ENCODE measurements at places on chromosomes 6 and 20.

DNA sequence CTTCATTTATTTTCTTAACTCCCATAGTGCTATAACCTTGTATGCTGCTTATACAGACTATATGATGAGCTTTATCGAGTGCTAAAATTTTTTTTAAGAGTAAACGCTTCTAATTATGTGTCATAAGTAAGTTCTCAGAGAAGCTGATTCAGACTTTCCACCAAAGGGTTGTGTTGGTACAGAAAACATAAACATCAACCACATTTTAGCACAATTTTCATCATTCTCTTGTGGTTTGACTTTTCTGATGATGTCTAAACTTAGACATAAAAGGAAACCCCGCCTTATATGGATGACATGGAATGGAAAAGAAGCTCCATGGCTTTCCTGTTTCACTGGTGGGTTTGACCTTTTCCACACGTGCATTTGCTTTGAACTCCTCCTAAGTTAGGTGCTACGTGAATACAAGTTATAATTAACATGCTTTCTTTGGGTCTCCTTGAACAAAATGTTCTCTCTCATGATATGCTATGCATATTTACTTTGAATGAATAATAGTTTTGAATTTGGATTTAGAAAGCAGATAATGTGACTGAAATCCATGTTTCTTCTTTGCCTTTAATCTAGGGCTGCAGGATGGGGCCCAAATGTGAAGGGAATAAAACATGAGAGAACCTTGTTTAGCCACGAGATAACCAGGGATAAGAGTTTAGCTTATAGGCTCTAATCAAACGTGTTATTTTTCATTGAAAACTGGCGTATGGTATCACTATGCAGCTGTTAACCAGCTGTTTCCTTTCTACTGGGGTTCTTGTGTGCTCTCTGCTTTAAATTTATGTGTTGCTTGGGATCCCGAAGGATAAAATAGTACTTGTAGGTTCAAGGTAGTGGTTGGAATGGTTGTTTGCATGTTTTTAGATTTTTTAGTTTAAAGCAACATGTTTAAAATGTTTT is 127.1 kb upstream of the AHI1 start:
- DNase-seq, result no peak

- no peak for DNase-seq
Observed at GRCh38 chr20:62030357-62030756, 35.3 kb downstream of the TAF4 start.

DNA sequence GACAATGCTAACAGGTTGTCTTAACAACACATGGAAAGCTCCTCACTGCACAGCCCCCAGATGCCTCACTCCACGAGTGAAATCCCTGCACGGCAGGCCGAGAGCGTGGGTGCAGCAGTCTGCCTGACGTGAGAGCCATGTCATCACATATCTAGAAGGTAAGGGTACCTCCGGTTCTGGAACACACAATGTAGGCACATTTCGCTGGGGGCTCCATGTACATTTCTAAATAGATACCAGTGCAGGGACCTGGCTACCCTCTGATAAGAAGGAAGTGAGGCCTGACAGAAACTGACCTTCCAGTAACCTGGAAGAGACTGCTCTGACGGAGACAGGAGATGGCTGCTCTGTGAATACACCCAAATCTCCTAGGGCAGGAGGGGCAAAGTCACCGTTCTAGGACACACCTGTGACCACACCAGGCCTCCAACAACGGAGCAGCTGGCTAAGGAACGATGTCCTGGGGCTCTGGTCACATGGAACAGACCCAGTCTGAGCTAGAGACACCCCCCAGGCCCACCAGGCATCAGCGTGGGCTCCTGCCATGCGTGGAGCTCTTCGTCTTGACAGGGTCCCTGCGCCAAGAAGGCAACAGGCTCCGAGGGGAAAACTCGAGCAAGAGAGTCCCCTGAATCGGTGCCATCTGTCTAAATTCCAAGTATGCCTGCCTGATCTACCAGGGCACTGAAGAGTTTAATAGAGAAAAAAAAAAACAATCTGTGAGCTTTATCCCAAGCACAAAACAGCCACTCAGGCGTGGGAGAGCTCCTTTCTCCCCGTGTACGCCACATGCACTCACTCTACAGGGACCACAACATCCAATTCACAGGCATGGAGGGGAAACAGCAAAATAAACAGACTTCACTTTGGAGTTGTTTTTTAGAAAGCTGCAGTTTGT is 27.5 kb downstream of the RNASET2 start:
- no peak for DNase-seq

DNA sequence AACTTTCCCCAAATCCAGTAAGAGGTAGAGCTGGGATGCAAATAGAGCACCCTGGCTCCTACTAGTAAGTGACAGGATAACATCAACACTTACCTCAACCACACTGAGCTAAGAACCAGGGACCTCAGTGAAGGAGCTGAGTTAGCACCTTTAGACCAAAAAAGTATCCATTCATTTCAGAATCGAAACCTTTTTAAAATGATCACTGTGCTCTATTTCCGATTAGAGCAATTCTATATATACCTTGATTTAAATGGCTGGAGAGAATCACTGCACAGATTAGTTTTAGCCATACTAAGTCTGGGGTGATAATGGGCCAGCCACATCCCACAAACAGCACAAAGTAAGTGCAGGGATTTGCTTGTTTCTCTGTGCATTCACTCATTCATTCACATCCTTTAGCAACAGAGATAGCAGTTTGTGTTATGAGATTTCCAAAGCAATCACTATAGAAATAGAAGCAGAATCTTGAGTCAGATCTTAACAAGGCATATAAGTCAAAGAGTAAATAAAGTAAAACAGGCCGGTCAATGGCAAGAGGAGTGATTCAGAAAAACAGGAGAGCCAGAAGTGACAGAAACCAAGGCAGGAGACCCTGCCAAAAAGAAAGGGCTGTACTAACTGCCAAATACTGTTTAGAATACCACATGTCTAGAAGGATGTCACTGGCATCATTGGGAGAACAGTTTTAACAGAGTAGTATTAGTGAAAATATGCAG is 136.3 kb downstream of the KIF13A start:
- no peak for DNase-seq

DNA sequence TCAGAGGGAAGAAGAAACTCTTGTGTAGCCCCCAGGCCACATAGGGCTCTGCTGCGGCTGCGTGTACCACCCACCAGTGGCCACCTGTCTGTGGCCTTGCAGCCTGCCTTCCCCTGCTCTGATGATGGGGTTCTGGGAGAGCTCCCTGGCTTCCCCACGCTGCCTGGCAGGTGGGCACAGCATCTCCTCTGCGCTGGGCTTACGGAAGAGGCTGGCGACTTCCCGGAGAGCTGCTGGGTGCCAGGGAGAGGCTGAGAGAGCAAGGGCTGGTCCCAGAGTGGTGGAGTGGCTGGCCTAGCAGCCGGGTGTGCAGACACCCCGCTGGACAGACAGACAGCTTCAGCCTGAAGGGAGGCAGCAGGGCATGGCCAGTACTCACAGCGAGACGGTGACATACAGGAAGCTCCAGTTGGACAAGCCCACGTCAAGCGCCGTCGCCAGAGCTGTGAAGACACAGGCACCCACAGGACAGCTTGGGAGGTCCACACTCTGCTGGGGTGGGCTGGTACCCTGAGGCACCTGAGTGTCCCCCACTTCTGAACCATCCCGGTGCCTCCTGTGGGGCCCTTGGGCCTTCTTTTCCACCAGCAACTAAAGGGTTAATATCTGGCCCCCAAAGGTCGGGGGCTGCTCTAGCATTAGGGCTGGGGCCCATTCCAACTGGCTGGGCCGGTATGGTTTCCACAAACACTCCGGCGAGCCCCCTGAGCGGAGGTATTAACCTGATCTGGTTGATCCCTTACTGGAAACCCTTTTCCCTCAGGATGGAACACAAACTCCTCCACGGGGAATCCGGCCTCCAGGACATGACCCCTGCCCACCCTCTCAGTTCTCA is 48.1 kb upstream of the CDH22 start:
- no peak for DNase-seq

GRCh38 chr6:109695468-109695867 is 4.4 kb downstream of the FIG4 start:
- peak; percentile 40 for DNase-seq

DNA sequence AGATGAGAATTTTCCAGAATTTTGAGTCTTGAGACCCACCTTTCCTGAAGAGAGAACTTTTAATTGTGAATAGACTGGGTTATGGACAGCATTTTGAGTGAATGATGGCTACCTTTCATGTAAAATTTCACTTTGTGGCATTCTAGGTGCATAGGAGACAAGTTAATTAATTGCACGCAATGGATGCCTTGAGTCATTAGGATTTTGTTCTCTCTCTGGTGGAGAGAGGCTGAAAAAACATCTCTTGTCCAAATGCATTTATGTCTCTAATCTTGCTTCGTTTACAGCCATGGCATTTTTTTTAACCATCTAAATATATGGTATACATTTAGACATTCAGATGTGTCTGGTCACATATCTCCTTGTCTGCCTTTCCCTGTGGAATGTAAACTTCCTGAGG is 3.1 kb downstream of the RHAG start:
- DNase-seq, result no peak

DNA sequence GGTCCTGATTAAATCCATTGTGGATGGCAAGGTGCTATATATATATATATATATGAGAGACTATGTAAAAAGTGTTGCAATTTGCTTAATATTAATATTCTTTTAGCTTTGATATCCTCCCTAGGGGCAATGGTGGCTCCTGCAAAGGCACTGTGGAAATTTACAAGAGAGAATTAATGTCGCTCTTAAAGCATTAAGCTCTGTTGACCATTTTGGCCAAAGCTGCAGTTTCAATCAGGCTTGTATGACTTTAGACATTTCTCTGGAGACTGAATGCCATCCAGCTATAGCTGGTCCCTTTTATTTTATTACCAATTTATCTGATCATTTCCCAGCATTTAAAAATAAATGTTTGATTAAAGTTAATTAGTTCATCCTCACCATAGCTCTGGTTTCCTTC is 155.3 kb downstream of the JARID2 start:
- no peak for DNase-seq

- no peak for DNase-seq
Observed at GRCh38 chr20:61317966-61318530, 66.0 kb downstream of the CDH4 start.

DNA sequence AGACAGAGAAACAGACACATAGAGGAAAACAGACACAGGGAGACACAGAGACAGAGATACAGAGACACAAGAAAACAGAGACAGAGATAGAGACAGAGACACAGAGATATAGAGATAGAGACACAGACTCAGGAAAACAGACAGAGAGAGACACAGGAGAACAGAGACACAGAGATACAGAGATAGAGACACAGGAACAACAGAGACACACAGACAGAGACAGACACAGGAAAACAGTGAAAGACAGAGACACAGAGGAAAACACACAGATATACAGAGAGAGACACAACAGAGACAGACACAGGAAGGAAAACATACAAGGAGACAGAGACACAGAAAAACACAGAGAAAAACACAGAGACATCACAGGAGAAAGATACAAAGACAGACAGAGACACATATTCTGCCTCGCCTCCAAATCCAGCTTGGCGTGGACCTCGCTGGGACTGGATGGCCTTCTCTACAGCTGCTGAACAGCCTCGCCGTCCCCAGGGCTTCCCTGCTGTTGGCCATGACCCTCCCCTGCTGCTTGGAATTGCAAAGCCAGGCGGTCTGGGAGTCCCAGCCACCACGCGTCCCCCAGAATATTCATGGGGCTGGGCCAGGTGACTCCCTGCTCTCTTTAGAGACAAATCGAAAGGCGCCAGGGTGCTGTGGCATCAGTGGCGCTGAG is 36.8 kb downstream of the NTSR1 start:
- DNase-seq, result no peak

GRCh38 chr6:133130863-133131262 is 110.3 kb upstream of the EYA4 start:
- DNase-seq, result peak; percentile 34

DNA sequence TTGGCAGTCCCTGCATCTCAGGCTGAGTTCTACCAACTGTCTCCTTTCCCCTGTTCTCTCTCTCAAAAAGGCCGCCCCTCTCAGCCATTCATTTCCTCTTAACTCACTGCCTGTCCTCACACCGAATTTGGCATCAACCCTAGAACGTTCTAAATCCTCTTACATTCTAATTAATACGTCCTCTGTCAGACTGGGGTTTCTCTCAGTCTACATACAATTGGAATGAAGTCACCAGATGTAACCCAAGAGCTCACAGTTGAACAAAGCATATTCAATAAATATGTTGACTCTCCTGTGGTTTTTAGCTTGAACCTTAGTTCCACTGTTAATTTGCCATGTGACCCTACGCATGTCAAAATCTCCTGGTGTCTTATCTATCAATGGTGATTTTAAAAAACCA is 269.6 kb downstream of the CLIC5 start:
- no peak for DNase-seq

DNA sequence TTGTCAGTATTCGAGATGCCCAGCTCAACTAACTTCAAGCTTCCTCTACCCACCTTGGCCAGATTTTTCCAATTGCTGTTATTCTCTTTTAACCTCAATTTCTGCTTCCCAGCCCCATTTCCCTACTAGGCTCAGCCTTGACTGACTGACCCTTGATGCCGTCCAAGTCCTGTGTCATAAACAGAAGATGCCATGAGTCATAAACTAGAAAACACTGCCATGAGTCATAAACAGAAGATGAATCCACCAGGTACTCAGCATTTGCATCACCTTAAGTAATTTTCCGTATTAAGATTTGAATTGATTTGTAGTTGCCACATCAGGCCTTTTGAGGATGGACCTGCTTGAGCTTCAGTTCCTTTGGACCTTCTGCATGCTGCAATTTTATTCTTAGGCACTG is 123.8 kb downstream of the FAM83B start:
- no peak for DNase-seq

DNA sequence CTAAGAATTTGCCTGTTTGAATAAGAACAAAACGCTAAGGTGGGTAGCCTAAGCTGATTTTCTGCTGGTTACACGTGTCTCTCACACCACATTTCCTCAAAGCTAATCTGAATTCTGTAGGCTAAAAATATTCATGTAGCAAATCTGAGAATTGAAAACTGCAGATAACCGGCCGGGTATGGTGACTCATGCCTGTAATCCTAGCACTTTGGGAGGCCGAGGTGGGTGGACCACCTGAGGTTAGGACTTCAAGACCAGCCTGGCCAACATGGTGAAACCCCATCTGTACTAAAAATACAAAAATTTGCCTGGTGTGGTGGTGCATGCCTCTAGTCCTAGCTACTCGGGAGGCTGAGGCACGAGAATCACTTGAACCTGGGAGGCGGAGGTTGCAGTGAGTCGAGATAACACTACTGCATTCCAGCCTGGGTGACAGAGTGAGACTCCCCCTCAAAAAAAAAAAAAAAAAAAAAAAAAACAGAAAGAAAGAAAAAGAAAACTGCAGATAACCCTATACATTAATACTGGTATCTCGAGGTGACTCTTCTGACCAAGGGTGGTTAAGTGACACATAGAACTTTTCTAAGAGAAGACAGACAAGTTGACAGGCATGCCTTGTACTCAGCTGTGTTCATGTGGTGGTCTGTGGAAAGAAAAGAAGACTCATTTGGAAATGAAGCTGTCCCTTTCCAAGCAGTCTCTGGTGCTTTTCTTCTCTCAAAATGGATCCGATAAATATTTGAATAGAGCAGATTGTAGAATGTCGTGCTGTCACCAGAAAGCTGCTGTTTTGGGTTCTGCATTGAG is 24.7 kb upstream of the ASXL1 start:
- DNase-seq, result no peak
